ENCODE measurements at places on chromosomes 6 and 20.

GRCh38 chr6:46882645-46883044, 39.1 kb downstream of the ADGRF5 start:
- DNase-seq = no peak

- DNase-seq = no peak
Observed at GRCh38 chr6:137413482-137413881, 80.7 kb downstream of the OLIG3 start.

GRCh38 chr6:163260111-163260895, 154.2 kb upstream of the QKI start:
- DNase-seq = no peak

DNA sequence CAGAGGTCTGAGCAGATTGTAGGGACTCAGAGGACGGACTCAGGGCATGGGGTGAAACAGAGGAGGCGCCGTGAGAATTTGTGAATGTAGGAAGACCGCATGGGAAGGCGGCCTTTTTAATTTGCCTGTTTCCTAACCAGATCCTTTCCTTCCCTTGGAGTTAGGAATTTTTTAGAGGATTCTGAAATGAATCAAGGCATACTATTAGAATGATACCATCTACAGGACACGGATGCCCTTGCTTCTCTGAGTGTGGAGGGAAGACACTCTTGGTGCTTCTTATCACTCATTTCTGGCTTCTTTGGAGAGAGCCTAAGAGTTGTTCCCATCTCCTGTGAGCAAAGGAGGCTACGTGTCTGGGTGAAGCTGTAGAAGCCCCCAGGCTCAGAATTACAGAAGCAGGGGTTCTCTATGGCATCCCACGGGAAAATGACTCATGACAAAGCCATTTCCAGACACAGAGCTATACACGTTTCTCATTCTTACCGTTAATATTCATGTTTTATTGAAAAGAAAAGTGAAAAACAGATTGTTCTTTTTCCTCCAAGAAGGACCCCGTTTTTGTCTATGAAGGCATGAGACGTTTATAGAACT, 148.5 kb downstream of the EDN3 start:
- DNase-seq = no peak

DNA sequence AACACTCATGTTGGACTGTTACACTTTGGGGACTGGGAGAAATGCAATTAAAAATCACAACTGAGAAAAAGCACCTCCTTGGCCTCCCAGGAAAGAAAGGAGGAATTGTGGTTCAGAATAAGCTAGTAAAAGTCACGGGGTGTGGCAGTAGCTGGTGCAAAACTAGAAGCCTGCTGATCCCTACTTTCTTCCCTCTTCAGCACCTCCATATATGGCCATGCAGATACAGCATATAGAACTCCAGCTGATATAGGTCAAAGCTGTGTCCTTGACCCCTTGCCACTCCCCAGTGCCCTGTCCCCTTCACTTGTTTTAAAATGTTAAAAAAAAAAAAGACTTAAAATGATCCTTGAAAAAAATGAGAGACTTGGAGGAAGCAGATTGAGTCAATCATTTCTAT, 5.5 kb upstream of the FLRT3 start:
- DNase-seq = no peak

DNA sequence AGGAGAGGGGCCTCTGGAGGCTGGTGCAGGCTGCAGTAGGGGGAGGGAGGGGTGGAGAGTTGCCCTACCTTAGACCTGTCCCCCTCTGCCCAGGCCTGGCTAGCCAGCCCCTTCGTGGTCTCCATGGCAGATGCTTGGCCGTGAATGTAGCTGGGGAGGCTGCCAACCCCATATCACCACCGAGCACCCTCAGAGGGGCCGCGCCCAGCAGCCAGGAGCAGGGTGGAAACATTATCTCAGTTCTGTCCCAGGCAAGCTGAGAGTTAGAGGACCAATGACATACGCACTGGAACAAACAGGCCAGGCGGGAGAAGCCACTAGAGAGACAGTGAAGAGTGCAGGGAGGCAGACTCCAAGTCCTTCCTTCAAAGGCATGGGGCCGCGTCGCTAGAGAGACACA, 66.5 kb downstream of the LRFN2 start:
- no peak for DNase-seq

GRCh38 chr6:144654506-144654905, 369.4 kb downstream of the UTRN start:
- DNase-seq = no peak

DNA sequence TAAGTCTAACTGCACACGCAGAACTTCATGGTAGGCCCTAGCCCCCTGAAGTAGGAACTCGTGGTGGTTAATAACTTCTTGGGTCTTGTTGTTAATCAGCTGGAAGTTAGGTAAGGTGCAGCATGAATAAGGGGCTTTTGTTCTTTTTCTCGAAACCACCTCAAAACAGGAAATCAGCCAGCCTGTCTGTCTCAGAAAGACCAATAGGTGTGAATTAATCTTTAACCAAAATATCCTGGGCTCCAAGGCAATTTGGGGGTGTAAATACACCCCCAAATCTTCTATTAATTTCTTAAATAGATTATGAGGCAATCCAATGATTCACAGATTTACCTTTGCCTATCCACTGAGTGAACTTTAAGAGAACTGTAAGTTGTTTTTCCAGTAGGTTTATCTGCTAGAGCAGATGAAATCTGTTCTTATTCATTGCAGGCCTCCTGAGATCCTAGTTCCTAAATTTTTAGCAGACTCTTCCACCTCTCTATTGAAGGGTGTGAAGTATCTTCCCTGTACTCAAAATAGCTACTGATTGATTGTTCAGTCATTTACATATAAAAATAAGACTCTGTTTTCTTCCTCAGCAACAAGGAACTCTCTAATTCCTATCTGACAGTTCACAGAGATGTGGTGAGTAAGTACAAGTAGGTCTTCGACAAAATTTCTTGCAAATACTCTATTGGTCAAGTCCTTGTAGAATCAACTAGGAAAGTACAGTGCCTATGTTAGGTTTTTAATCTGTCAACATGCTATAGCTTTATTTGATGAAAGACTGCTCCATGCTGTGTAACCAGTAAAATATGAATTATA, 427.1 kb upstream of the NOX3 start:
- no peak for DNase-seq

GRCh38 chr6:35219683-35220326, 6.0 kb downstream of the SCUBE3 start:
- no peak for DNase-seq

GRCh38 chr6:34383161-34383631, 9.3 kb downstream of the NUDT3 start:
- no peak for DNase-seq

DNA sequence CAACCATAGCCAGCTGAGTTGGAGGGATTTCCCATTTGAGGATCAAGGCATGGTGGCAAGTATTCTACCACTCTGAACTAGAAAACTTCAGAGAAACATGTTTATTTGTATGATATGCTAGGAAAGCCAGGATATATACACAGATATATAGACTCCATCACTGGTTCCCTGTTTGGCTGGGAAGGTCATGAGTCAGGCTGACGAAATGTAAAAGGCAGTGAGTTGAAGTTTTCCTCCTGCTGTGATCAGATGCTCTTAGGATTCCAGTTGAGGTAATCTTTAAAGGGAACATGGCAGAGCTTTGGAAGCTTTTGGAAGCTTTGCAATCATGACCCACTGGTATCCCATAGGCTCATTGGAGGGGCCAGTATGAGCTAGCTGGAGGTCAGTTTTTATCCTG, 1369.1 kb downstream of the EPHA7 start:
- DNase-seq = no peak

Measured in GM12891 (cell line).